ENCODE measurements at places on chromosomes 1 and 21. TPM values are rescaled to one million over a fixed set of nuclear protein-coding genes. Genes with fewer than 3 reads are reported as not detected.

DNA sequence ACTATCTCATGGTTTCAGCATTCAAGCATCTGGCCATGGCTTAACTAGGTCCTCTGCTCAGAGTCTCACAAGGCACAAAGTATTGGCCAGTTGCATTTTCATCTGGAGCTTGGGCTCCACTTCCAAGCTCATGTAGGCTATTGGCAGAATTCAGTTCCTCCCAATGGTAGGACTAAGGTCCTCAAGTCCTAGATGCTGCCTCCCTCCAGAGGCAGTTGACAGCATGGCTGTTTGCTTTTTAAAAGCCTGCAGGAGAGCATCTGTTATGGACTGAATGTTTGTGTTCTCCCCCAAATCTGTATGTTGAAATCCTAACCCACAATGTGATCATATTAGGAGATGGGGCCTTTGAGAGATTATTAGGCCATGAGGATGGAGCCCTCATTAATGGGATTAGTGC is 38.0 kb upstream of the HLX start:
- no peak for DNase-seq

GRCh38 chr1:153277852-153278251 is 18.4 kb downstream of the LORICRIN start:
- no peak for DNase-seq

DNA sequence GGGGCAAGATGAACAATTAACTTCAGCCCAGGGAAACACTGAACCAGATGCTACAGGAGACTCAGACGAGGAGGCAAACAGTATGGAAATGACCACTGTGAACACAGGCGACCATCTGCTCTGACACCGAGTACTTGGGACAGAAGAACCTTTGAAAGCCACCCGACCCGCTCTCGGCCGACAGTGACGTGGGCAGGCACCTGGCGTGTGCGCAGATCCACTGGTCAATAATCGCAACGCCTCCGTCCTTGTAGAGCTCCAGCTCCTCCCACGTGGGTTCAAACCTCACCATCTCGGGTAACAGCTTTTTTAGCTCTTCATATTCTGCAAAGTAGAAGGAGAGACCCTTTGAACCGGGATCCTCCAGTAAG is 20.3 kb downstream of the POFUT2 start:
- no peak for DNase-seq

- no peak for DNase-seq
Measured at GRCh38 chr1:46725736-46726108, 6.8 kb upstream of the EFCAB14 start.

GRCh38 chr1:225645194-225645895 is 7.6 kb downstream of the ENAH start:
- DNase-seq, result no peak

DNA sequence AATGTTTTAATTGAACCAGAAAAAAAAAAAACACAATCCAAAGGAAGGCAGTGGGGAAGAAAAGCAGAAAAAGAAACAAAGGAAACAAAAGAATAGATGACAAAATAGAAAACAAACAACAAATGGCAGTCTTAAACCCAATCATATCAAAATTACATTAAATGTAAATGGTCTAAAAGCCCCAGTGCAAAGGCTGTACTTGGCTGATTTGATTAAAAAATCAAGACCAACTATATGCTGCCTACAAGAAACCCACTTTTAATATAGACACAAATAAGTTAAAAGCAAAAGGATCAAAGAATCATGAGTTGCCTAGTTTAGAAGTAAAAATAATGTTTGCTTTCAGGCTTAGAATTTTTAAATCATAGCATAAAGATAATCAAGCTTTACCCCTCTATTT is 19.8 kb upstream of the C1orf115 start:
- DNase-seq, result no peak

DNA sequence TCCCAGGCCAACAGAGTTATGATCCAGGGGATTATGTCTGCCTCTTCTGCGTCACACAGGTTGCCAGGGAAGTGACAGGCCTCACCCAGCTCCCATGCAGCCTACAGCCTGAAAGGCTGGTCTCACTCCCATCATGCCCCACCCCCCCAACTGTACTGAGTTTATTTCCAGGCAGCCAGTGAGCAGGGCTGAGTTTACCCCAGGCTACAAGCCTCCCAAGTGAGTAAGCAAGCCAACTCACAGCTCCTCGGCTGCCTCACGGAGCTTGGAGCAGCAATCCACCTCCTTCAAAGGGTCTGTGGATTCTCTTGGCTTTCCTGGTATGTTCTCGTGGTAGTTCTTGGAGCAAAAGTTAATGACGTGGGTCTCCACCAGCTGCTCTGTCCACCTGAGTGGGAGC is 1147.6 kb upstream of the ADGRL4 start:
- no peak for DNase-seq

- no peak for DNase-seq
Measured at GRCh38 chr1:44688760-44689446, 14.4 kb downstream of the ARMH1 start.

- peak; percentile 11 for DNase-seq
Measured at GRCh38 chr1:39360731-39361130, 130.7 kb upstream of the BMP8A start.

DNA sequence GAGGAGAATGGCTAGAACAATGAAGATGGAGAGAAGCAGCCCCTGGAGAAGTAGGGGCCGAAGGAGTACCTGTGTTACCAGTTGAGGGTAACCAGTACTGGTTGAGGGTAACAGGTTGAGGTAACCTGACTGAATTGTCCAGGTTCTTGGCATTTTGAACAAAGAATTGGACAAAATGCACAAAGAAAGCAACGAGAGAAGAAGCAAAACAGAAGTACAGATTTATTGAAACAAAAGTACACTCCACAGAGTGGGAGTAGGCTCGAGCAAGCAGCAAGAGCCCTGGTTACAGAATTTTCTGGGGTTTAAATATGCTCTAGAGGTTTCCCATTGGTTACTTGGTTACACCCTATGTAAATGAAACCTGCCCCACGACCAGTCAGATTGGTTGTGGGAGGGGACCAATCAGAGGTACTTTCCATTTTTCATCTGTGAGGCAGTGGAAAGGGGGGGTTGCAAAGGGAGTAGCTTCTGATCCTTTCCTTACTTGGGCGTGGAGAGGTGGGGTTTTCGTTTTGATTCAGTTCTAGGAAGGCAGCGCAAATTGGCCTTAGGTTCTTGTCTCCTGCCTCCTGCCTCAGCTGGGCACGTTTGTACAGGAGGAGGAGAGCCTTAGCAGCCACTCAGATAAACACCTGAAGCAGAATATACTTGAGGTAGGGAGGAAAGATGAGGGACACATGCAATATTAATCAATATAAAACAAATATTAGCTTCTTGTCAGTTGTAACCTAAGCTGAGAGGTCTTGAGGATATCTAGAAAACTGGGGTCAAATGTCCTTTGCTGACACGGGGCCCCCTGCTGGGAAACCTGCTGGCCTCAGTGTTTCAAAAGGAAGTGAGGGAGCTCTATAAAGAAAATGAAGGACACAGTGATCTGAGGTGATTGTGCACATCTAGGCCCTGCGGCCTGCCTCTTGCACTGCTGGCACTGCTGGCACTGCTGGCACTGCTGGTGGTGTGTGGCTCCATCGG is 14.3 kb upstream of the LSM10 start:
- peak; percentile 38 for DNase-seq

DNA sequence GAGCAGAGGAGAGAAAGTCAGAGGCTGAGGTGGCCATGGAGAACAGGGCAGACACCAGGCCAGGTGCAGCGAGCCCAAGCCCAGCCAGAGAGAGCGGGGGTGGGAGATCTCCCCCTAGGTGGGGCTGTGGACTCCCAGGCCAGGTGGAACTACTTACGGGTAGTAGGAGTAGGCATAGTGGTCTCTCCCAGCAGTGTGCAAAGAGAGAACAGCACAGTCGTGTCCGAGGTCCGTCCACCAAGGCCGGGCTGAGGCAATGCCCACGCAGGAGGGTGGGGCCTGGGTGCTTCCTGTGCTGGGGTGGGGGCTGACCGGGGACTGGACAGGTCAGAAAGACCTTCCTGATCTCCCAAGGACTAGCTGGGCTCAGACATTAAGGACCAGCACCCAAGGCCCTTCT is 263.7 kb downstream of the PTPRU start:
- no peak for DNase-seq

GRCh38 chr21:31282095-31282709 is 61.9 kb downstream of the TIAM1 start:
- peak; percentile 94 for DNase-seq

DNA sequence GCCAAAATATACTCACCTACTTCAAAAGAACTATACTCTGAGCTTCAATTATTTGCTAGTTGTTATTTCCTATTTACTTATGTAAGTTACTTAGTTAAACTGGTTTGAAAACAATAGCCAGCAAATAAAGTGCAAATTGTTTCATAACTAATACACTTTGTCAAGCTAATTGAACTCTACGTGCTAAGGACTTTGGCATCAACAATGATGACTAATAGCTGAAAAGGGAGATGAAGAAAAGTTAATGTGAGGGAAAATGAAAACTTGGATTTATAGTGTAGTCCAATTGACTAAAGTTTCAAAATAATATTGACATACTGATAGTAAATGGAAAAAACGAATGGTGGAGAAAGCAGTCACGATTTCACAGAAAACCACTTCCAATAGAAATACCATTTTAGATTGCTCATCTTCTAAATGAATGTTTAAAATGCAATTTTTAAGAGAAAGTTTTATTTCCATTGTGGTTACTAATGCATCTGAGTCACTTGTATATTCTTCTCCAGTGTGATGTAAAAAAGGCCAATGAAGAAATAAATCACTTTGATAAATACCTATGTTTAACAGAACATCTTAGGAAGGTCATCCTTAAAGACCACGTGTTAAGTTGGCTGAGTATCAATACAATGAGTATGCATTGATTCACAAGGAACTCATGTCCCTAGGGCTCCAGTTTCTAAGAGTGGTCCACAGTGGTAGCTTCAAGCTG is 455.2 kb downstream of the LTN1 start:
- DNase-seq, result peak; percentile 93

DNA sequence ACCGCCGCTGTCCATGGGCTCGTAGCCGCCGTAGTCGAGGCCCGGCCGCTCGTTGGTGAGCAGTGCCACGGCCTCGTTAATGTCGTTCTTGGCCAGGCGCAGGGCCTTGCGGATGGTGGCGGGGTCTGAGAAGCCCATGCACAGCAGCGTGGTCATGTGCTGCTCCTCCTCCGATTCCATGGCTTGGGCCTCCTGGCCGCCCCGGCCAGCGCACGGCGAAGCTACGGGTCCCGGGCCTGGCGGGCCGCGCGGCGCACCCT is 300 bp downstream of the USP24 start:
- peak; percentile 73 for DNase-seq

- peak; percentile 29 for DNase-seq
Measured at GRCh38 chr1:161176468-161177111, 717 bp downstream of the B4GALT3 start.

DNA sequence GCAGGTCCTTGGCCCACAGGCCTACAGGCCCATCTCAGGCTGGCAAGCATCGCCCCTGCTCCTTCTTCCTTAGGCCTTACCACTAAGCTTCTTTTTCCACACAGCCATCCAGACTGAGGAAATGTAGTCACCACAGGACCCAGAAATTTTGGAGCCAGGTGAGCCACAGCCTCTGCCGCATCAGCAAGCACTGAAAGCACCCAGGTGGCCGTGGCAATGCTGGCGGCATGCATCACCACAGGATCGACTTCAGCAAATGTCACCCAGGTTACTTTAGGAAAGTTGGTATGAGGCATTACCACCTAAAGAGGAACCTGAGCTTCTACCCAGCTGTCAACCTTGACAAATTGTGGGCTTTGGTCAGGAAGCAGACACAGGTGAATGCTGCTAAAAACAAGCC is 11.6 kb downstream of the PIGM start:
- no peak for DNase-seq

DNA sequence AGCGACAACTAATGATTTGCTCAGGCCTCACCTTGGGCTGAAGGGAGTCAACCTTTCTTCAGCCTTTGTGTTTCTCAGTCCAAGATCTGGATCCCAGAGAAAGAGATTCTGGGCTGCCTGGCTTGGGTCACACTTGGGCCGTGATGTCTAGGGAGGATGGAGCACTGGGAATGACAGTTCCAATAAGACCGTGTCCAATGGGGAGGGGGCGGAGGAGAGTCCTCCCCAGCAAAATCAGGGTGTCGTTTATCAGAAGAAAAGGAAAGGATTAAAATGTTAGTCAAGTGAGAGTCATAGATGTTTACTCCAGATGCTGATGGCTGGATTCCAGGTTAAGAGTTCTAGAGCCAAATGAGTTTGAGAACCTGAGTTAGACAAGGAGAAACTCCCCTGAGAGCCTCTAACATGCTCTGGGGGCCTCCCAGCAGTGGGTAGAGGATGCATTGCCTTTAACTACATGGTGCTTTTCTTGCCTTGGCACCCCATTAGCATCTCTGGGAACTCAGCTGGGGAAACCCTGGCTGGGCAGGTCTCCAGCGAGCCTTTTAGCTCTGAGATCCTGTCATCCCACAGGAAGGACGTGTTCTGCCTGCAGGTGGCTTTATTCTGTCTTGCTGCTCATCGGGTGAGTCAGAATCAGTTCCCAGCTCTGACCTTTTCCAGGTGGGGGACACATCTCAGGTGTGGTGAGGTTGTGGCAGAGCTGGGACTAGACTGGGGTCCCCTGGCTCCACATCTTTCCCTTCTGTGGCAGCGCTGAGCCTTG is 22.2 kb downstream of the NIPAL3 start:
- DNase-seq, result peak; percentile 73

GRCh38 chr1:185775501-185775900 is 41.3 kb downstream of the HMCN1 start:
- DNase-seq, result no peak

- no peak for DNase-seq
Measured at GRCh38 chr1:181014477-181015250, 8.0 kb downstream of the STX6 start.

GRCh38 chr1:151868486-151868885 is 15.0 kb upstream of the THEM5 start:
- DNase-seq, result no peak

GRCh38 chr21:18499761-18500376 is 96.3 kb upstream of the TMPRSS15 start:
- DNase-seq, result peak; percentile 42

DNA sequence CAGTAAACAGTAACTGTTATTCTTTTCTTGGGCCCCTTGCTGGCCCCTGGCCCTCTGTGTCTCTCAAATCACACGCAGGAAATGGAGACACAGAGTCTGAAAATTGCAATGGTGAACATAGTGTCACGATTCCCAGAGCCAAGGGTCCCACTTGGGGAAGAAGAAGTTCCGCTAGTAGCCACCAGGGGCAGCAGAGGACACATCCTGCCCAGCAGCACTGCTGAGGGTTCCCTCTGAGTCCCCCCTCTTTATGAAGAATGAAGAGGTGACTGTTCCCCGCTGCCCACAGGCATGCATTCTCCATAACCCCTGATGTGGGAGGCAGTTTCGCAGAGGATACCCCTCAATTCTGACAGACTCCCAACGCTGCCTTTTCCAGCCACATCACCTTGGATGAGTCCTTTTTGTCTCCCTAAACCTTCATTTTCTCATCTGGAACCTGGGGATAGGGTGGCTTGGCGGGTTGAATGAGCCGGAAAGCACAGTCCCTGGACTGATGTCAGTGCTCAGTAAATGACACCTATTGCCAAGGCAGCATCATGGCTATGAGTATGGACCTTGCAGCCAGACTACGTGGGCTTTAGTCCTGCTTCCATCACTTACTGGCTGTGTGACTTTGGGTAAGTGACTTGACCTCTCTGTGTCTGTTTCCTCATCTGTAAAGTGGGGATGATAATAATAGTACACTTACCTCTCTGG is 238.0 kb upstream of the TMEM51 start:
- peak; percentile 56 for DNase-seq

- no peak for DNase-seq
Measured at GRCh38 chr1:20538227-20538626, 14.1 kb upstream of the FAM43B start.

The IVL gene
- 1.2 TPM for polyA plus RNA-seq

The PKNOX1 gene
- polyA plus RNA-seq, result 28.2 TPM

The KIF17 gene
- 0.10 TPM for polyA plus RNA-seq

The FAM131C gene
- 1.8 TPM for polyA plus RNA-seq

The PDE4B gene
- 19.9 TPM for polyA plus RNA-seq

The OR2T34 gene
- polyA plus RNA-seq, result not detected

The PLA2G2F gene
- polyA plus RNA-seq, result not detected

The PKLR gene
- polyA plus RNA-seq, result not detected

The DNASE2B gene
- not detected for polyA plus RNA-seq

The OXCT2 gene
- polyA plus RNA-seq, result 0.37 TPM

Data from GM23248 (cell line).